ENCODE measurements at places on chromosomes 4 and X.

DNA sequence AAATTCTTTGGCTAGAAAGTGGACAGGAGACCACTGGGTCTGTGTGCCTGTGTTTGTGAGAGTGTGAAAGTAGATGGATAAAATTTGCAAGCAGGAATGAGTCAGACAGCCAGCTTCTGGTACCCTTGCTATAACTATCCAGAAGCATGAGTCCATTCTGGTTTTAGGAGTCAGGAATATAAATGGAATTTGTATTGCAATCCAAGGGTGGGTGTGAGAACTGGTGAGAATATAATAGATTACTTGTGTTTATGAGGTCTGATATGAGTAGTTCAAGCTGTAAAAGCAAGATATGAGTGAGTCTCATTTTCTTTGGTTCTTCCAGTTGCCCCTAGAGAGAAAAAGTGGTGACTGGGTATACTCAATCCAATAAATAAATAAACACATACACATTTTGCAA lies 212.7 kb upstream of the TAPT1 start:
- DNase-seq: no peak

DNA sequence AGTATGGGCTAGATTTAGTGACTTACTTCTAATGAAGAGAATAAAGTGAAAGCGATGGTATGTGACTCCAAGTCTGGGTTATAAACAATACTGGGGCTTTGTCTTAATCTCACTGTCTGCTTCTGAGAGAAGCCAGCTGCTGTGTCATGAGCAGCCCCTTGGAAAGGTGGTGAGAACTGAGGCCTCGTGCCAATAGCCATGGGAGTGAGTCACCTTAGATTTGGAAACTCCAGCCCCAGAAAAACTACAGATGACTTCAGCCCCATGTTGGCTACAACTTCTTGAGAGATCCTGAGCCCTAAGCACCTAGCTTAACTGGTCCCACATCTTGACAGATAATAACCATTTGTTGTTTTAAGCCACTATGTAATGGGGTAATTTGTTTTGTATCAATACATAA lies 77.6 kb downstream of the CWH43 start:
- no peak for DNase-seq

DNA sequence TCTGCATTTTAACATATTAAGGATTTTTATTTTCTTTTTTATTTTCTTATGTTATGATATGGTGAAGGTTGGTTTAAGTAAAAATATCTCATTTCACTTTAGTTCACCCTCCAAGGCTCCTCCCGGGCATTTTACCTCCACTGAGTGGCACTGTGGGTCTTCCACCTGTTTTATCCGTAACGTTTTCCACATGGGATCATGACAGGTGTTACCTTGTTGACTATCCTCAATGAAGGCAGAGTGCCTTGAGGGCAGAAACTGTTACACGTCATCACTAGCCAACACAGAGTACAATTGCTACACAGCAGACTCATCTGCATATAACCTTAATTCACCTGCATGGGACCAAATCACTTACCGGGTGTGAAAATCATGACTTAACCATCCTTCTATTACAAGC lies 105.8 kb downstream of the GEMIN8 start:
- no peak for DNase-seq

GRCh38 chr4:8260656-8261111 lies 8.9 kb upstream of the HTRA3 start:
- no peak for DNase-seq

DNA sequence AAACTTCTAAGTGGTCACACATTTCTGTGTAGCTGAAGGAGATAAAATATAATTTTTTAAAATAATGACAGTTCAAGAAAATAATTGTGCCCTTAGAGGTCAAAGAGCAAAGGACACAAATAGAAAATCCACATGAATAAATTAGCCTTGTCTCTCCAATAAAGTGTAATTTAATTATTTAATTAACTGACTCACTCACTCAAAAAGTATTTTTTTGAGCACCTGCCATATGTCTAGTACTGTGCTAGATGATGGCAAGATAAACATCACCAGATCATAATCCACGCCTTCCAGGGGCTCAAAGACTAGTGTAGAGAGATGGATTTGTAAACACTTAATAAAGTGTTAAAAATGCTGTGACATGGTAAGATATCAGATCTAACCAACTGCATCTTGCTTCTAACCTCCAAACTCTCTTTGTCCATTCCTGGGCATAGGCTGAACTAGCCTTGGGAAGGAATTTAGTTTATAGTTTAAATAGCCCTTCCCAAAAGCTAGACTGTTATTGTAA lies 112.5 kb downstream of the SCLT1 start:
- no peak for DNase-seq

GRCh38 chr4:97950836-97951235 lies 192.4 kb downstream of the STPG2 start:
- DNase-seq: no peak

GRCh38 chr4:83757121-83757621 lies 221.3 kb downstream of the GPAT3 start:
- no peak for DNase-seq

- DNase-seq: no peak
These were observed 230.1 kb upstream of the FAT4 start for GRCh38 chr4:125084608-125085007.

GRCh38 chrX:39227371-39227770 lies 426.1 kb downstream of the MID1IP1 start:
- DNase-seq: no peak

- DNase-seq: no peak
These were observed 20.4 kb upstream of the KIT start for GRCh38 chr4:54637325-54637724.

GRCh38 chrX:50565718-50566117 lies 95.1 kb upstream of the DGKK start:
- DNase-seq: no peak

DNA sequence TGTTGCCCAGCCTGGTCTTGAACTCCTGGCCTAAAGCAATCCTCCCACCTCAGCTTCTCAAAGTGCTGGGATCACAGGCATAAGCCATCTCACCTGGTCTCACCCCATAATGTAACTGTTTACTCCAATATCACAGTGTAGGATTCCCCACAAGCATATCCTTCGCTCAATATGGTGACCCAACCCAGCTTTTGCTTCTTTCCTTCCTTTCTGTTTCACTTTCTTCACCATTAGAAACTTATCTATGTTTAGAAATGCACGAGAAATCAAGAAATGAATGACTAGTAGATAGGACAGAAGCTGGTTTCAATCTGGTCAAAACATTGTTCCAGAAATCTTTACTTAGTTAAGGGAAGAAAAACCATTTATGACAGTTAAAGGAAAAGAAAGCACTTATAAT lies 18.9 kb downstream of the TSPAN5 start:
- no peak for DNase-seq

- DNase-seq: no peak
These were observed 1254.8 kb upstream of the ADGRL3 start for GRCh38 chr4:59945277-59945676.

DNA sequence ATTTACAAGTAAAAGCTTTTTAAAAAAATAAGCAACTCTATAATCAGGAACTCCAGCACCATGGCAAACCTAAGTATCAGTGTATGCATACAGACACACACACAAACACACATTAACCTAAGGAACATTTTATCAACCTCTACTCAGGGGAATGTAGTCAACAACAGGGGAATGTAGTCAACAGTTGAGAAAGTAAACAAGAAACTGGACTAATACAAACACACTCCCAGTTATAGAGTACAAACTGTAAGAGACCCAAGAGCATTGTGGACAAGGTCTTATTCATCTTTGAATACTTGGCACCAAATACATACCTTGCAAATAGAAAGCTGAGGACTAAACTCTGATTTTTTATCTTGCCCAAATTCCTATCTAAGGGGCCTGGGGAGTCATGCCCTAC lies 36.2 kb downstream of the PAPSS1 start:
- no peak for DNase-seq

DNA sequence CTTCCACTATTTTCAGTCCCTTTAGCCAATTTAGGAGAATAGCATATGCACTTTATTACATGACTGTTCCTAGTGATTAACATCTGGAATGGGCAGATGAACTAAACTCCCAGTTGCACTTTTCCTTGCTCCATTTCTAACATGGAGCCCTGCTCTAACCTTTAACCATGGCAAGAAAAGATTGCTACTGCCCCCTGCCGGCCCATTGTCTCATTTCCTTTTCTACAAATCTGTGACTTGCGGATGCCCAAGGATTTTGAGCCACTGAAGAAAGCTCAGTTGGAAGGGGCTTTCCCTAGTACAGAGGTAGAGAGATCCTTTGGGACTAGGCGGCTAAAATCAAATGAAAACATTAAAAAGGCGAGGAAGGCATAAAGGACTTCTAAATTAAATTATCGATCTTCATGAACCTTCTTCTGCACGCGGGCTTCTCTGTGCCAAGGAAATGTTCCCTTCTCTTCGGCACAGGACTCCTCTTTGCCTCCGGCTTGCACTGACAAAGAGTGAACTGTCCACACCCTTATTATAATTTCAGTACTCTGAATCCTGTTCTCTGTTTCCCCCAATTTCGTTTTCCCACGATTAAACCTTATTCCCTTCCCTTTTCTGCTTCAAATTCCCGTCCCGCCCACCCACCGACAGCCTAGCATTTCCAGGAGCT lies 577 bp upstream of the GLRA2 start:
- peak; percentile 79 for DNase-seq

GRCh38 chr4:138889216-138889615 lies 126.4 kb upstream of the NOCT start:
- no peak for DNase-seq

- DNase-seq: no peak
These were observed 343.0 kb downstream of the SLITRK2 start for GRCh38 chrX:146160443-146161203.

- no peak for DNase-seq
These were observed 49.4 kb downstream of the ANXA3 start for GRCh38 chr4:78601013-78601412.

DNA sequence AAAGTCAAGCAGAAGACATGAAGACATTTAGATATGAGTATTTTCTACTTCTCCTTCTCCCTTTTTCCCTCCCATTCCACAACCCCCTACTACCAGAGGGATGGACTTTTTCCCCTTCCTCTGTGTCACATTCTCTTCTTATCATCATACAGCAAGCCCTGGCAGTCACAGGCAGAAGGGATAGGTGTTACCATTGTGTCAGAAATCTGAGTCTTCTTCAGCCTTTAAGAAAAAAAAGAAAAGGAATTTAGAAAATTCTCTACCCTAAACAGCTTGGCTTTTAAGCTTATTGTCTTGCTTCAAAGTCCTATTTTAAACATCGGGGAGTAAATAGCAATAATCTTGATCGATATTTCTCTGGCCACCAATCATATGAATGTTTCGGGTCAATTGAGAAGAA lies 30.9 kb upstream of the ADH1C start:
- DNase-seq: no peak

DNA sequence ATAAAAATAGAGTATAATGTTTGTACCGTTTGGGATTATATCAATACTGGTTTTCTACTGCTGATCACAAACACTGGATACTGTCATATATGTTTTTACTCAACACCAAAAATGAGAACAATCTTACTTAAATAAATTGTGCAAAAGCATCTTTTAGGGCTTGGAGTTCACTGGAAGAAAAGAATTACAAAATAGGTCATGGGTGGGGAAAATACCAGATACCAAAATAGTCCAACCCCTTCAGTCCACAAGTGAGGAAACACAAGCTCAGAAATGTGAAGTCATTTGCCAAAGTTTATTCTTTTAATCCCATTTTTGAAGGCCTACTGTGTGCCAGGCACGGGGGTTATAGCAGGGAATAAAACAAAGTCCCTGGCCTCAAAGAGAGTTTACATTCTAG lies 64.4 kb downstream of the ADGRG2 start:
- DNase-seq: no peak

GRCh38 chr4:15231265-15232091 lies 196.4 kb upstream of the C1QTNF7 start:
- DNase-seq: peak; percentile 80

DNA sequence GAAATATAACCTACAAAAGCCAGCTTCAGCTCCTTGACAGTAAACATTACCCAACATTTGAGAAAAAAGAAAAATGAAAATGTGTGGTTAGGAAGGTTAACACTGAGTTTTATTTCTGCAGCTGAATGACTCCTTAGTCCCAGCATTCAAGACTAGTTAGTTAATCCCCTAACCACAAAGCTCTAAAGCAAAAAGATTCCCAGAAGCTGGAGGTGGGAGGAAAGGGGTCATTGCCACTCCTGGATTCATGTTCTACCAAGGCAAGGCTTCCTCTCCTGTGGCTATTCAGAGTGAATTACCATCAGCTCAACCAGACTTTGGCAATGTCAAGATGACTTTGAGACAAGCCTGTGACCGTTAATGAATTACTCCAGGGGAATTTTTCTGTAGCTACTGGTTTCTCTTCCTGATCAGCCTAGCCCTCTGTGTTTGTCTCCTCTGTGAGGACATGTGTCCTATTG lies 63.6 kb downstream of the HADH start:
- no peak for DNase-seq

DNA sequence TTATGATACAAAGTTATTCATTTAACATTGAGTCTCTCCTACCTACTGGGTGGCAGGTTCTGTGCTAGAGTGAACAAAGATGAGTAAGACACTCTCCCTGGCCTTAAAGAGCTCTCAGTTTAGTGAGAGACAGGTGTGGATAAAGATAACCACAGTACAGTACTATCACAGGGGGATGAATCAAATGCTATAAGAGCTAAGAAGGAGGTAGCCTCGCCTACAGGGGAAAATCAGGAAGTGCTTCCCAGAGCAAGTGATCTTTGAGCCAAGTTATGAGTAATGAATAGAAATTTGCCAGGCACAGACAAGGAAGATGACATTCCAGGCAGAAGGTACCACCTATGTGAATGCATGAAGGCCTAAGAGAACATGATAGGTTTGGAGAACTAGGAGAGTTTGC lies 3.4 kb upstream of the IGBP1 start:
- no peak for DNase-seq

DNA sequence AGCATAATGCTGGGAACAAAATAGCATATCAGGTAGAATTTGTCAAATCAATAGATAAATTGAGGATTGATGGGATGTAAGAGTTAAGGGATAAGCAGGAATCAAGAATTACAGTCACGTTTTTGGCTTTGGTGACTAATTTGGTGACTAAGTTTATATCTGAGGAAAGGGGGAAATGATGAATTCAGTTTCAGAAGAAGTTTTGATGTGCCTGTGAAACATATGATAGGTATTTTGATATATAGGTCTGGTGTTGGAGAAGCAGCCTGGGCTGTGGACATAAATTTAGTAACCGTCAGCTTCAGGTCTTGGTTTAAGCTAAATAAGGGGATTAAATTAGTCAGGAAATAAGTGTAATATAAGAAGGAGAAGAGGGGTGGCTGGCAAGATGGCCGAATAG lies 79.0 kb upstream of the EDA2R start:
- DNase-seq: no peak

- DNase-seq: no peak
These were observed 41.6 kb upstream of the EDA2R start for GRCh38 chrX:66680451-66680850.
